ENCODE measurements at places on chromosomes 5 and 9.

DNA sequence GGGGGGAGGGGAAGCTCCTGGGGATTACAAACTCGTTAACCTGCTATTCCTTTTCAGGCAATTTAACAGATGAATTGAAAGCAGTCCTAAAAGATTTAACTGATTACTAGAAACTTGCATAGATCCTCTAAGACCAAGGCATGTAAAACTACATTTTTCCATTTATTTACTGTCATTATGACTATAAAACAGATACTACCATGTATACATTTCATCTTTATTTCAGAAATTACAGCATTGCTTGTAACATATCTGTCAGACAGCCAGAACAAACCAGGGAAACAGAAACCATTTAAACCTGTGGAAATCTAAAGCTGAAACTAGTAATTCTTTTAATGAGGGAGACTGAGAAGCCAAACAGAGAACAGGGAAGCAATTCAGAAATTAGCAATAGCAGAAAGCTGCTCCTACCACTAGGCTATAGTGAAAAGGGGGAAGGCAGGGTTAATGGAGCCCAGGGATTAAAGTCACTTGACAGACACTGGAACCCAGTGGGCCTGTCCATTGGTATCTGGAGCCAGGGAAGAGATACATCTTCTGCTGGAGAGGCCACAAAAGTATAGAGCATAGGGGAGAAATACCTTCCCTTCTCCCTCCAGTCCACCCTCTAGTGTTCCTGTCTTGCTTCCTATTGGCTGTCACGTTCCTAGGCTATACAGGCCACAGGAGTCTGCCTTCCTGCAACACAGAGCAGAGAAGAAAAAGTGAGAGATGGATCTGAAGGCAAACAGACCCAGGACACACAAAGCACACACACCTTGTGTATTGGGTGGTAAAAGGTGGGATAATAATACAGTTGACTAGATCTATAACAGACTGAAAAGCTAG is 33.8 kb downstream of the PDCD1LG2 start:
- no peak for DNase-seq

- no peak for DNase-seq
Observed at GRCh38 chr5:128966375-128966774, 1.1 kb downstream of the SLC27A6 start.

GRCh38 chr5:55232271-55232984 is 980 bp downstream of the CCNO start:
- peak; percentile 43 for DNase-seq

- no peak for DNase-seq
Observed at GRCh38 chr9:20270161-20270560, 352.1 kb downstream of the MLLT3 start.

GRCh38 chr9:106634183-106634582 is 228.8 kb upstream of the ZNF462 start:
- DNase-seq, result no peak

DNA sequence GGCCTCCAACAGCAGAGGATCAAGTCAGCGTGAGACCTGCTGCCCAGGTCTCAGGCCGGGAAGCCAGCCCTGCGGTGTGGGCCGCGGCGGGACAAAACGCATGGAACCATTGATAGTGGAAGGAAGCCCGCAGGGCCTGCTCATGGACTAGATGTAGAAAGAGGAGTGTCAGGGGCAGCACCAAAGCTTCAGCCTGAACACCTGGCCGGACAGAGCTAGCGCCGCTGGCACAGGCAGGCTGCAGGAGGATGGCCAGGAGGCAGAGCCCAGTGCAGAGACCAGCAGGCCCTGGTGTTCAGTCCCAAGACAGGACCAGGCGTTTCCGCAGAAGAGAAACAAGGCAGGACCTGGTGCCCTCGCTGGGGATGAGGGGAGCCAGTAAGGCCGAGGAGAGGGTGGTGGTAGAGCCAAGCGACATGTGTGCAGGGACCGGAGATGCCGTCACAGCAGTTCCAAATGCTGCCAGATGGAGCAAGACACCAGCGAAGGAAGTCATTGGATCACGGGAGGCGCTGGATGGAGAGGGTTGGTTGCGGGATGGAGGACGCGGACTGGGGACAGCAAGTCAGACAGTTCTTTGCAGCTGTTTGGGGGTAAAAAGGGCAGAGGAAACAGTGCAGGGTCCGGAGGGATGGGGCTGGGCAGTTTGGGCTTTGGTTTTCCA is 42.1 kb upstream of the OLFM1 start:
- DNase-seq, result no peak

- no peak for DNase-seq
Observed at GRCh38 chr5:171797543-171797942, 11.9 kb downstream of the SMIM23 start.

DNA sequence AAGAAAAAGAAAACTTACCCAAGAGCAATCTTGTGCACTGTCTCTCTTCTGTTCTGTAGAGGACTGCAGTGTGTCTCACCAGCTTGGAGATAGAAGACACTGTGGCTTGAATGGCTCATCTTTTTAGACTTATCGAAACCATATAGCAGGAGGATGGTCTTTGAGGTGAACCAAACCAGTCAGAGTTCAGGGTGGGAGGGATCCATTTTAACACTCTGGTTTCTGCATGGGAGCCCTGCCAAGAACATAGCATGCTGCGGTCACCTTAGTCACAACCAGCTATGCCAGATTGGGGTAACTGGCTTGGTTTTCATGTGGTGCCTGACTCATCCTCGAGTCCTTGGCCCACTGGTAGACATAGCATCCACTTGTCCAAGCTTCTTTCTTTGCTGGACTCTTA is 135.1 kb downstream of the PAPPA start:
- no peak for DNase-seq

GRCh38 chr9:98851730-98852459 is 44.4 kb downstream of the GALNT12 start:
- no peak for DNase-seq

DNA sequence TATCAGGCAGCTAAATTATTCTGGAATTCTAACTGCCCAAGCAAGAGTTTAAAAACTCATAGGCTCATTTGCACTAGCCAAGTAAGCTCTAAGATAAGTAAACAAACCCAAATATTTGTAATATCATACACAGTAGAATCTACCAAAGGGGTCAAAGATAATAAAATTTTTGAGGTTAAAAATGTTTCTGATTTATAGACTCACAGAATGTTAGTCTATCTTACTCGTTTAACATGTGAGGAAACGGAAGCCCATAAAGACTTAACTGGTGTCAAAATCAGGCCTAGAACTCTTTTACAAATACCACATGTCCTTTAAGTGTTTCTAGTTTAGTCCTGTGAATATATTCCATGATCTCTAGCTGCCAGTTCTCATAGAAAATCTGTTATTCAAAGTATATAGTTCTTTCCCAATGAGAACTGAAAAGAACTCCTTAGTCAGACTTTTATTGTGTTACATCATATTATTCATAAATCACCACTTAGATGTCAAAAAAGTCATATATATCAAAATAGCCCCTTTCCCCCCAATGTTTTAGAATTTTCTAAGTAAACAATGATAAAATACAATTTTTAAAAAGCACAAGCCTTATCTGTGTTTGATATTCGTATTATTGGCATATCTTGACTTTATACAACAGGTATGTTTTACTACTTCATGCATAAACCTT is 13.9 kb downstream of the RAB14 start:
- DNase-seq, result no peak

- no peak for DNase-seq
Observed at GRCh38 chr9:90961375-90961774, 159.8 kb downstream of the SYK start.

GRCh38 chr5:41955432-41956024 is 30.4 kb downstream of the FBXO4 start:
- DNase-seq, result no peak

GRCh38 chr9:134589748-134590147 is 51.9 kb upstream of the COL5A1 start:
- no peak for DNase-seq

- no peak for DNase-seq
Observed at GRCh38 chr5:40518485-40518917, 161.2 kb upstream of the PTGER4 start.

DNA sequence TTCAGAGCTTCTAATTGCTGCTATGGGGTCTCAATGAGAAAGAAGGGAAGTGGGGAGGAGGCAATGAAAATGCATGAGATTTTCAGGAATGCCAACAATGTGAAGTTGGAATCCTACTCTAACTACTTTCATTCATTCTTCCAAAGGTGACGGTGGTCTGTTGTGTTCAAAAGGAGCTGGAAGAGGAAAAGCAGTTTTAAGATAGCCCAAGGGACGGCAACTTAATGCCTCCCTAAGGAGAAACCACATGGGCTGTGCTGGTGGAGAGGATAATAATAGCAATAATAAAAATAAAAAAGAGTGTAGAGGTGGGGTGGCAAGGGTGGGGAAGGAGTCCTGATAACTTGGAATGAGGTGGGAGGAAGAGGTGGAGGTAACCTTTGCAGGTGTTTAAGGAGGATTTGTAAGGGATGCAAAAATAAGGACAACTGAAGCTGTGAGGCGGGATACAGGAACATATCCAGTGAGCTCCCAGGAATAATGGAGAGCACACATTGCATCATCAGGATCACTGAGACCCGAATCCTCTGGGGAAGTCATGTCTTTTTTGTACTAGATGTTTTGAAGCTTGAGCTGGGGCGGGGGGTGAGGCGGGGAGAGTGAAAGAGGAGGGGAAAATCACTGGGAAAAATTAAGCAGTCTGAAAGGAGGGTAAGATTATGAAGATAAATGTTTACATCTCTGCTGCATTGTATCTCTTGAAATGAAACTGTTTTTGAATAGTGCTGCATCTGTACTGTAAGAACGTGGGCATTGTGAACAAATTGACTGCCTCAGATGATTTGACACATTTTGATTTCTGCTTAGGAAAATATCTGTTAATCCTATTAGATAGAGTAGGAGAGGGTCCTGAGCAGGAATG is 120.1 kb upstream of the TMEM161B start:
- no peak for DNase-seq

DNA sequence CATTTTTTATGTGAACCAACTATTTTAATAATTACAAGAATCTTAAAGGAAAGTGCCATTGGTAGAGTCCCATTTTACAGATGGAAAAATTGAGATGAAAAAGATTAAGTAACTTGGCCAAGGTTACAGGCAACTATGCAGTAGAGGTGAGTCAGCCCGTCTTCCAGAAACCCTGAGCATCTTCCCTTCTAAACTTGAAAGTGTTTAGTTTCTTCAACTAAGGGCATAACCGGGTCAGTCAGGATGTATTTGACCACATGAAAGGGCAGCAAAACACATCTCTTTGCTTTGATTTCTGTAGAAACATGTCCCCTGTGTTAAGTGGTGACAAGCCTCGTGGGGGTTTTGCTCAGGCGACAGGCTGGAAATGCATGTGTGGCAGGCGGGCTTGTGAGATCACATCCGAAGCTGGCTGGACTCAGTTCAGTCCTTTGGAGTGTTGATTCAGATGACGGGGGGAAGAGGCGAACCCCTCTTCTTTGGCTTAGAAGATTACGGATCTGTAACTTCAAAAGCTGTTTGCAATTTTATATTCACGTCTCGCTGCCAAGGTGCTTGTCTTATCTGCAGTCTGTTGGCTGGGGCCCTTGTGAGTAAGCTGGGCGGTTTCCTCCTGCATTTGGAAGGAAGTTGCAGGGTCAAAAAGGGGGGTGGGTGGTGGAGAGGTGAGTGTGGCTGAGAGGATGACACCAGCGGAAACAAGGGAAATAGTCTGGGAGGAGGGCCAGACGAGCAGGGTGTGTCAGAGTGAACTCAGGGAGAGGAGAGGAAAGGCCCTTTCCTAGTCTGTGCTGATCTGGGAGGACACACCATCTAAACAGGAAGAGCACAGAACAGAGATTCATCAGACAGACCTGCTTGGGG is 78.9 kb upstream of the RPS23 start:
- no peak for DNase-seq

DNA sequence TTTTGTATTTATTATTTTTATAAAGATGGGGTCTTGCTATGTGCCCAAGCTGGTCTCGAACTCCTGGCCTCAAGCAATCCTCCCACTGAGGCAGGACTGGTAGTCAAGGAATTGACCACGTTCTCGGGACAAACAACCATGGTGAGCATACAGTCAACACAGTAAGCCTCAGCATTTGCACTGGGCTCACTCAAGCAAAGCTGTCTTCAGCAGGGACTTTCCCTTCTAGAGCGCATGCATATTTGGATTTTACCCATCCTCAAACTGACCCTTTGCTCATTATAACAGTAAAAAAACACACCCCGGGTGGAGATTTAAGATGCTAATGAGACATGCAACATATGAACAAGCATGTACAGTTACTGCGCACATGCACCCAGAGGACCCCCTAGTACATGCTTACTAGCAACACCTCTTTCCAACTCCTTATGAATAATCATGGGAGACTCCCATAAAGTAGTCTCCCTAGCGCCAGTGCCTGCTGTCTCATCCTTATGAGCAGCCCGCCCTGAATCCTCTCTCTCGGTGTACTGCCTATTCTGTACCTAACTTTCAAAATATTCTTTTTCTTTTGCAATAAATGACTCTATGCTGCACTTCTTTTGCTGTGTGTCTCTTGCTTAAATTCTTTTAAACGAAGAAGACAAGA is 41.5 kb downstream of the C5orf22 start:
- no peak for DNase-seq

GRCh38 chr5:172876578-172876977 is 42.5 kb downstream of the ERGIC1 start:
- no peak for DNase-seq

GRCh38 chr5:68957591-68957990 is 136.2 kb upstream of the SLC30A5 start:
- no peak for DNase-seq

DNA sequence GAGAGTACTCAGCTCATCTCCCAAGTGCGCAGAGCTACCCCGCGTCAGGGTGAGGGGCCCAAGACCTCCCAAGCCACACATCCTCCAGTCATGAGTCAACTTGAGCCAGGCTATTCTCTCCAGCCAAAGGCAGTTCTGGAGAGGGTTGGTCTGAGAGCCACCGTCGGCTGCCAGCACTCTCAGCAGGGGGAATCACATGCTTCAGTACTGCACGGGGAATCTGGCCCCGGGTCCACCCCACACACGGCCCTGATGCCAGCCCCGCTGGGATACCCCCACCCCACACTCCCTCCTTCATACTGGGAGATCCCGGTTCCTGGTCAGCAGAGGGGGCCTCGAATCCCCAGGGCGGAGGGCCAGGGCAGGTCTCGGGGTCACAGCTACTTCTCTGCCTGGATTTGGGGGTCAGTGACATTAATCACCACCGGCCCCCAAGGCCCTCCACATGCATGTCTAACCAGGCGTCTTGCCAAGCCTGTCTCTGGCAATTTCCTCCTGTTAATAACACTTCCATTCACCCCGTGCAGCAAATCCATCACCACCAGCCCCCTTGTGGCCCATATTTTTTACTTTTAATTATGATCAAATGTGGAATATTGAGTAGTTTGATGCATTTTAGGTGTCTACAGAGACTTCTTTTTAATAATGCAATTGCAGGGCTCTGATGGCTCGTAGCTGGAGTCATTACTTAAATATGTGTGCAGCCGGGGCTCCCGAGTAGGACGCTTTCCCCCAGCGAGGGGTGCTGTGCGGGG is 102.9 kb upstream of the PPP1R26 start:
- no peak for DNase-seq

GRCh38 chr5:179054036-179054785 is 6.0 kb upstream of the ZNF354C start:
- no peak for DNase-seq

GRCh38 chr5:140134277-140134935 is 8.7 kb downstream of the IGIP start:
- DNase-seq, result no peak

All from nucleus accumbens (tissue), 56 donors.